ENCODE measurements at places on chromosomes 1 and 21.

- no peak for DNase-seq
These were observed 27.1 kb downstream of the MRAP start for GRCh38 chr21:32325706-32326105.

- no peak for DNase-seq
These were observed 68.5 kb downstream of the NDUFS5 start for GRCh38 chr1:39094685-39095084.

GRCh38 chr1:42930178-42931107, 28.2 kb downstream of the SLC2A1 start:
- DNase-seq = no peak

GRCh38 chr1:179516976-179517705, 58.6 kb downstream of the NPHS2 start:
- DNase-seq = no peak

DNA sequence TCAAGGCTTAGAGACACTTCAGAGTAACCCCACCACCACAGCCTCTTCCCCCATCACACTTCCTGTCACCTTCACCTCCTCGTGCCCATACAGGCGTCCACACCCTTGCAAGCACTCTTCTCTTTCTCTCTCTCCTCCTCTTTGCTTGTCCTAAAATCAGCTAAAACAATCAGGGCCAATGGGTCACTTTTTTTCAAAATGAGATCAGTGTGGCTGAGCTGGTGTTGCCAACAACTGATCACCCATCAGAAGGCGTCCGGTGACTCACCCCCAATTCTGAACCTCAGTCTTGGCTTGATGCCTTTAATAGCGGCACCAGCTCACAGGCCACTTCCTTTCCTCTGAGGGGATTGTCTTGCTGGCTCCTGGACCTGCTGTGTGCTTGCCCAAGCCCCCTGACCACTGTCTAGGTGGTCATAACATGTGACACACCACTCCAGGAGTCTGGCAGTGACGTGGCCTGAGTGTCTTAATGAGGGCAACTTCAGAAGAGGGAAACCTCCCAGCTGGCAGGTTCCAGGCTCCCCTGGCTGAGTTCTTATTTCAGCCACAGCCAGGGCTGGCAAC, 1.6 kb downstream of the DRAXIN start:
- DNase-seq = peak; percentile 81

GRCh38 chr1:211236633-211237320, 22.4 kb upstream of the RCOR3 start:
- DNase-seq = peak; percentile 36

DNA sequence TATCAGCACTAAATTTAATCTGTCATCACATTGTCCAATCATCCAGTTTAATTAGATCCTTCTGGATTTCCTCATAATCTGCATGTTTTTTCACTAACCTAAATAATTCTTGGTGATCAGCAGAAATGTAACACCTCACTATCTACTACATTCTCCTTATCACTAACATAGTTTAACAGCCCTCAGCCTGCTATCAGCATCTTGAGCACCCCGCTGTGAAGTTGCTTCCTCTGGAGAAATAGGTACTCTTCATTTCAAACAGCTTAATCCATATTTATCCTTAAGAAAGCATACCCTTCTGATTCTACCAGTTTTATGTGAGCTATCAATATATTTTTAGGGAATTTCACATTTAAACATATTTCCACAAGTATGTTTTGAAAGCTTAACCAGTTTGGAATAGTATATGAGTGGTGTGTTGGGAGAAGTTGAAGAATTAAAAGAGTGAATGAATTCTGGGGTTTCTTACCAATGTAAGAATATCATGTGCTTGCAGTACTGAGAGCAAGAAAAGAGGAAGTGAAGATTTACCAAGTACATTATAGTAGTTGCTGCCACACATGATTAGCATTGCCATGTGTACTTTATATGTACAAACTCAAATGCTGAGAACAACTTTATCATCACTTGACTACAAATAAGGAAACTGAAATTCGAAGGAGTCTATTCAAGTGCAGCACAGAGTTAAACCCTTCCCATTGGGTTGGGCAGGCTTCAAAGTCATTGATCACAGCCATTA, 771.1 kb upstream of the ADGRL4 start:
- DNase-seq = peak; percentile 26

GRCh38 chr1:199109160-199109559, 470.3 kb downstream of the PTPRC start:
- DNase-seq = no peak

DNA sequence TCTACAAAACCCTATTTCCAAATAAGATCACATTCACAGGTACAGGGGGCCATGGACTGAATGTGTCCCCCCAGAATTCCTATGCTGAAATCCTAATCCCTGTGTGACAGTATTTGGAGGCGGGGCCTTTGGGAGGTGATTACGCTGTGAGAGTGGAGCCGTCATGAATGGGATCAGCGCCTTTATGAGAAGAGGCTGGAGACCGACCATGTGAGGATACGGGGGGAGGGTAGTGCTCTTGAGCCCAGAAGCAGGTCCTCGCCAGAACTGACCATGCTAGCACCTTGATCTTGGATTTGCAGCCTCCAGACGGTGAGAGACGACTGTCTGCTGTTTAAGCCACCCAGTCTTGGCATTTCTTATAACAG, 23.8 kb upstream of the KIF26B start:
- no peak for DNase-seq

GRCh38 chr1:247953408-247953807, 4.8 kb downstream of the OR2L8 start:
- no peak for DNase-seq

DNA sequence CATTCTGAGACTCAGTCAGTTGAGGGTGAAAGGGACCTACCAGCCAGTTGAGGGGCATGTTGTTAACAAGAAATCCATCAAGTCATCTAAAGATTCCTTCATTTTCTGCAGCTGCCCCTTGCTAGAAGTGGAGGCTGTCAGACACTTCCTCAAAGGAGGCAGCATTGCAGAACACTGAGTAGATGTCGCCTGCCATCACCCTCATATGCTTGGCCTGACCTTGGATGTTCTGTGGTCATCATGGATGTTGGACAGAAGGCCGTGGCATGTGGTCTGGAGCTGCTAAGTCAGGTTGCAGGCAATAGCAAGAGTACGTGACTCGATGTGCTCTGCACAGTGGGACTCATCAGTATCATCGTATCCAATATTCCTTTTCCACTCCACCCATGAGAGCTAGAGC, 70.6 kb downstream of the GATAD2B start:
- no peak for DNase-seq

DNA sequence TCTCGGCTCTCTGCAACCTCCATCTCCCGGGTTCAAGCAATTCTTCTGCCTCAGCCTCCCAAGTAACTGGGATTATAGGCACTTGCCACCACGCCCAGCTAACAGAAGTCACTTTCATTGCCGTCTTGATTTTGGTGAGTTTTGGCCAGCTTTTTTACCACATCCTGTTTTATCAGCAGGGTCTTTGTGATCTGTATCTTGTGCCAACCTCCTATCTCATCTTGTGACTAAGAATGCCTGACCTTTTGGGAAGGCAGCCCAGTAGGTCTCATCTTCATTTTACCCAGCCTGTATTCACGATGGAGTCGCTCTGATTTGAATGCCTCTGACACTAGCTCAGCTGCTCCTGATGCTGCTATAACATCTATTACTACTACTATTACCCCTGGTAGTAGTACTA, 46.8 kb upstream of the BARHL2 start:
- no peak for DNase-seq

DNA sequence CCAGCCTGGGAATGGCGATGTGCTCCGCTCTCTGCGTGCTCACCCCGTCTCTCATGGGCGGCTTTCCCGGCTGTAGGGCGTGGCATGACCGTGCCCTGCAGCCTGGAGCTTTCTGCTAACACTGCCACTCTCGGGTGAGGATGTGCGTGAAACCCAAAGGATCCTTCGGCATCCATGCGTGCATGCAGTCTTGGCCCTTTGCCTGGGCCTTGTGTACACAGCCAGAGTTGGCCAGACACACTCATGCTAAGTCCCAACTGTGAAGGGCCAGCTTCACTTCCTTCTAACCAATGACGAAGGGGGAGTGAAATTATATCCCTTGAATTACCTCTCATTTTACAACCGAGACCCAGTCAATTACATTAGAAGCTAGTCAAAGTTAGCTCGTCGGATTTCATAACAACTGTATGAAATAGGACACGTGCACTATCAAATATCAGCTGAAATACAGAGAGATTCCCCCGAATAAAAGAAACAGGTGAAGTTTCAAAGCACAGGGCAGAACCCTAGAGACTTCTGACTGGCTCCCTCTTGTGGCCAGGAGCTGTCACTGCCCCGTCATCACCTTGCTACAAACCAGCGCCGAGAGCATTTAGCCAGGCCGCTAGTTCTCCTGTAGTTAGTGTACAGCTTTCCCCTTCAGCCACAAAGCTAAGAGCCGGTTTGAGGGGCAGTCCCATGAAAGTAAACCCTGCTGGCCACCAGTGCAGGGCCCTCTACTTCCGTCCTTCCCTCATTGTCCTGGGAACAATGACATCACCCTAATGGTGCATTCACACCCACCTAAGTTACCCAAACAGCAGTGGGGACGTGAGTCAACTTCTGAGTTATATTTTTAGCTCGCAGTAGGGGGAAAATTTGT, 63.4 kb upstream of the COA6 start:
- peak; percentile 45 for DNase-seq

- peak; percentile 15 for DNase-seq
These were observed 410.1 kb downstream of the BRINP3 start for GRCh38 chr1:190067592-190067991.

GRCh38 chr1:27192039-27192529, 37.2 kb upstream of the SLC9A1 start:
- no peak for DNase-seq

GRCh38 chr1:206005234-206005633, 2.0 kb upstream of the RAB7B start:
- DNase-seq = no peak
